ENCODE measurements at places on chromosomes 1 and 21. TPM values are rescaled to one million over a fixed set of nuclear protein-coding genes. Genes with fewer than 3 reads are reported as not detected.

DNA sequence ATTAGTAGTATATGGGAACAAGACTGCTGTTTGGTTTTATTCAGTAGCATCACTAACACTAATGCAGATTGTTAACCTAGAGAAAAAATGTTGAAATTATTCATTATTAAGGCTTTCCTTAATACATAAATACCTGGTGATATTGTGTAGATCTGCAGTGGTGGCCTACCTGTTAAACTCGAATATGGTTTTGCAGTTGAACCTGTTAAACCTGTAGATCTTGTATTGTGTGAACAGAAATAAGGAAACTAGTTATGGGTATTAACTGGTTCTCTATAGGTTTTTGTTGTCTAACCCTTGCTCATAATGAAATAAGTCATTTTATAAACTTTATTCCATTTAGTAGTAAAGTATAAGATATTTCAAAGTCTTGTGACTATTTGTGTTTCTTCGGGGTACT lies 23.9 kb downstream of the PKN2 start:
- no peak for DNase-seq

DNA sequence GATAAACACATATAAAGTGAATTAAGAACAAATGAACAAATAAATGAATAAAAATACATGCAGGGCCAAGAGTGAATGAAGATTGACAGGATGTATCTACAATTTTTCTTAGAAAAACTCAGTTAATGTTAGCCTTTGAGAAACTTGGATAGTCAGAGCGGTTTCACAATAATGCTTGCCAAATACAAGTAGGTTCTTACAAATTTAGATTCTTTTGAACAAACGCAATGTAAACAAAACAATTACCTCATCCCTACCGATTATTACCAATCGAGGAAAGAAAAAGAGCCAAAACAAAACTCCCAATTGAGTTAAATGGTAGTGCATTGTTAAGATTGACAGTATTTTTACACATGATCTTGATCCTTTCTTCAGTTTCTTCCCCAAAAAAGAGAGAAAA lies 176.9 kb upstream of the DEPDC1 start:
- peak; percentile 39 for DNase-seq

DNA sequence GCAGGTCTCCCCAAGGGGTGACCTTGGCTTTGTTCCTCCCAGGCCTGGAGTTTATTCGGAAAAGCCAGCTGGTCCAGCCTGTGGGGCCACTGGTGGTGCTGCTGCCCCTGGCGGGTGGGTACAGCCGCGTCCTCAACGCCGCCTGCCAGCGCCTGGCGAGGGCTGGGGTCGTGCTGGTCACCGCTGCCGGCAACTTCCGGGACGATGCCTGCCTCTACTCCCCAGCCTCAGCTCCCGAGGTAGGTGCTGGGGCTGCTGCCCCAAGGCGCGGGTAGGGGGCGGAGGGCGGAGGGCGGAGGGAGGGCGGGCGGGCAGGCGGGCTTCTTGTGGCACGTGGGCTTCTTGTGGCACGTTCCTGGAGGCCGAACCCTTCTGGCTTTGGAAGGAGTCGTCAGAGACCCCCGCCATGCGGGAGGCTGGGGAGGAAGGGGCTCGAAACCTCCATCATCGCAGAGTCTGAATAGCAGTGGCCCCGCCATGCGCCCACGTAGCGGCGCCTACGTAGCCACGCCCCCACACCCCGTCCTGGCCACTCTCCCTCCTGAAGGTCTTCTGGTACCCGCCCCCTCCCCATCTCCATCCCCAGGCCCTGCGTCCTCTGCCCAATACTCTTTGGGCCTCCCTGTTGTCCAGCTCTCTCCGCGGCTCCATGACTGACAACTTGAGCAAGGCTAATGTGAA lies 16.7 kb downstream of the PCSK9 start:
- DNase-seq = no peak

DNA sequence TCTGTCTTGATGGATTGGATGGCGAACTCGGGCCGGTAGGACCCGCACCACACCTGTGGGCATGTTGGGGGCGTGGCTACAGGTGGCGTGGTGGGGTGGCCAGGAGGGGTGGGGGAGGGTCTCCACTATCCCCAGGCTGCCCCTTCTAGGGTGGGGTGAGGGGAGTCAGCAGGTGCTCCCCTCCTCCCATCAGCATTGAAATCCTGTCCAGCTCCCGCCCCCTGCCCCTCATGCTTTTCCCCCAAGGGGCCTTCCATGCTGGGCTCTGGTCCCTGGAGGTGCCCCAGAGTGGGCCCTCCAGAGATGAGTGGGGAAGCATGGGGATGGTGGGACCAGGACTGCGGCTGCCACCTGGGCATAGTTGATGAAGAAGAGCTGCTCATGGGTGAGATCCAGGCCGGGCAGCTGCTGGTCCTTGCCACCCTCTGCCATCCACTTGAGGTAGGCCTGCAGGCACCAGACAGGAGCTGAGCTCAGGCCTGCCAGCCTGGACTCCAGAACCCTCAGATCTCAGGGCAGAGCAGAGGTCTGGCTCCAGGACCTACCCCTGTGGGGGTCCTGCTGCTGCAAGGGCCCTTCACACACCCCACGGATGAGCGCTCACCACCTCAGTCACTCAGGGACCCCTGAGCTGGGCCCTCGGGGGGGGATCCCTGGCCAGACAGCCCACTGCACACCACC lies 5.1 kb downstream of the PRXL2B start:
- DNase-seq = no peak

GRCh38 chr1:87830432-87830978 lies 501.8 kb downstream of the LMO4 start:
- DNase-seq = no peak

DNA sequence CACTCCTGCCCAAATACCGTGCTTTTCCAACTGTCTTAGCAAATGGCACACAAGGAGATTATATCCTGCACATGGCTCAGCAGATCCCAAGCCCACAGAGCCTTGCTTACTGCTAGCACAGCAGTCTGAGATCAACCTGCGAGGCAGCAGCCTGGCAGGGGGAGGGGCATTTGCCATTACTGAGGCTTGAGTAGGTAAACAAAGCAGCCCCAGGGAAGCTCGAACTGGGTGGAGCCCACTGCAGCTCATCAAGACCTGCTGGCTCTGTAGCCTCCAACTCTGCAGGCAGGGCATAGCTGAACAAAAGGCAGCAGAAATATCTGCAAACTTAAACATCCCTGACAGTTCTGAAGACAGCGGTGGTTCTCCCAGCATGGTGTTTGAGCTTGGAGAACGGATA lies 70.1 kb upstream of the PTBP2 start:
- no peak for DNase-seq

DNA sequence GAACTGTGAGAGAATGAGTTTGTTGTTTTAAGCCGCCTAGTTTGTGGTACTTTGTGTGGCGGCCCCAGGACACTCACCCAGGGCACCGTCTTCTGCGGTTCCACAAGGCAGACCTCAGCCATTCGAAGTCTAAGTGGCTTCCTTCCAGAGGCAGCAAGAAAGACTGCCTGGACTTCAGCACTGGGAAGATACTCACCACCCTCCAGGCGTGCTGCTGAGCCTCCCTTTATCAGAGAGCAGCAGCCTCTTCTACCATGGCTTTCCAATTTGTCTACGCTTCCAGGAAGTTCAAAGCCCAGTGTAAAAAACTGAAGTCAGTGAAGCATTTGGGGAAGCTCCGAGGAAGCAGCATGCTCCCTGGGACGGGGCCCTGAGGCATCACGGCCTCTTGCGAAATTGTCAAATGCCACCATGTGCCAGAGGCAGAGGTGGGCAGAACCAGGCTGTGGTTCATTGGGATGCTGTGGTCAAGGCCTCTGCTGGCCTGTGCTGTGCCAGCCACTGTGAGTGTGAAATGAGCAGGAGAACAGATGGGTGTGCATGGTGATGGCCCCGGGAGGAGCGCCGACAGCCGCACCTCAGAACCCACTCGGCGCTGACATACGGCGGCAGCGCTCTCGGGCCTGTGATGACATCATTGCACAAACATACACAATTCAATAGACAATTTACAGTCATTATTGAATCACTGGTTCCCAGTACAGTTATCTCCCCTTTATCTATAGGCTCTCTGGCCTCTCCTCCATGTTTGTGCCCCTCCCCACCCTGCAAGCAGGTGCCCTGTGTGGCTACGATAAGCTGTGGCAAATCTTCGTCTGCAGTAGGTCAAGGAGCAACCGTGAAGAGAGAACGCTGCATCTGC lies 110.4 kb downstream of the PDE9A start:
- DNase-seq = no peak

GRCh38 chr1:2848006-2848670 lies 46.6 kb upstream of the TTC34 start:
- DNase-seq = no peak

DNA sequence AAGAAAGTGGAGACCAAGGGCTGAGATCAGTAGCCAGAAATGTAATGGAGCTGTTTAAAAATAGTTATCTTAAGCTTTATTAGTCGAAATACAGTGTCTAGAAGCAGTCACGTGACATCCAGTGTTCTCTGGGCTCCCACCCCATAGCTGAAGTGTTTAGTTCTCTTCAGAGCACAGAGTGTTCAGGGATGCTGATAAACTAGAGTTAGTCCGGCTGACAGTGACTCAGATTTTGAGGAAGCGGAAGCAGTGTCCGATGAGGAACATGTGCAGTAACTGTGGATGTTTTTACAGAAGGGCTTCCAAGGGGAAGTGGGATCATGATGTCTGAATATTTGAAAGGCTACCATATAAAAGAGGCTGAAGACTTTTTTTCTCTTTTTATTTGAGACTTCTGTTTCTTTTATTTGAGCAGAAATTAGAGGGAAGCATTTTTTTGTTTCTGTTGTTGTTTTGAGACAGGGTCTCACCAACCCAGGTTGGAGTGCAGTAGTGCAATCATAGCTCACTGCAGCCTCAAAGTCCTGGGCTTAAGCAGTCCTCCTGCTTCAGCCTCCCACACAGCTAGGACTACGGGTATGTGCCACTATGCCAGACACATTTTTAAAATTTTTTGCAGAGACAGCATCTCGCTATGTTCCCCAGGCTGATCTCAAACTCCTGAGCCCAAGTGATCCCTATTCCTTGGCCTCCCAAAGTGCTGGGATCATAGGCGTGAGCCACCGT lies 124.2 kb downstream of the GALNT2 start:
- DNase-seq = peak; percentile 87

- DNase-seq = no peak
Observed at GRCh38 chr1:80987106-80987505, 813.6 kb upstream of the ADGRL2 start.

GRCh38 chr21:37550618-37551330 lies 184.2 kb downstream of the DYRK1A start:
- no peak for DNase-seq

DNA sequence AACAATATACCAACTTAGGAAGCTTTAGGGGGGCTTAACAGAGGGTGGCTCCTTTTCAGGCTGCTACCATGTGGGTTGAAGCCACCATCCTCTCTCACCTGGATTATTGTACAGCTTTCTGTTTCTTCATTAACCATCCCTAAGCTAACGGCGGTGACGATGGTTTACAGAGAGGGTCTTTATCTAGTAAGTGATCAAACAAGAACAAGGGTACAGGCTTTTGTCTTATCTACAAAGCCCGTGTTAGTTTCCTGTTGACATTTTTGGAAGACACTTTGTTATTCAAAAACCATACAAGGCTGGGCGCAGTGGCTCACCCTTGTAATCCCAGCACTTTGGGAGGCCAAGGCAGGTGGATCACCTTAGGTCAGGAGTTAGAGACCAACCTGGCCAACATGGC lies 20.4 kb downstream of the SLC25A33 start:
- DNase-seq = no peak

- DNase-seq = no peak
Observed at GRCh38 chr1:156638189-156638985, 3.5 kb upstream of the BCAN start.

GRCh38 chr1:66641891-66642473 lies 108.0 kb downstream of the SGIP1 start:
- no peak for DNase-seq

GRCh38 chr1:217026531-217026930 lies 303.3 kb upstream of the ESRRG start:
- peak; percentile 45 for DNase-seq

GRCh38 chr1:153535242-153536011 lies at the start of gene S100A6:
Gene S100A6 (minus strand): TSS chr1:153535991. CDS start chr1:153535339, 652 bp downstream.
- DNase-seq = peak; percentile 28

- peak; percentile 28 for DNase-seq
Observed at GRCh38 chr1:44609412-44609767, 64.9 kb downstream of the TMEM53 start.

DNA sequence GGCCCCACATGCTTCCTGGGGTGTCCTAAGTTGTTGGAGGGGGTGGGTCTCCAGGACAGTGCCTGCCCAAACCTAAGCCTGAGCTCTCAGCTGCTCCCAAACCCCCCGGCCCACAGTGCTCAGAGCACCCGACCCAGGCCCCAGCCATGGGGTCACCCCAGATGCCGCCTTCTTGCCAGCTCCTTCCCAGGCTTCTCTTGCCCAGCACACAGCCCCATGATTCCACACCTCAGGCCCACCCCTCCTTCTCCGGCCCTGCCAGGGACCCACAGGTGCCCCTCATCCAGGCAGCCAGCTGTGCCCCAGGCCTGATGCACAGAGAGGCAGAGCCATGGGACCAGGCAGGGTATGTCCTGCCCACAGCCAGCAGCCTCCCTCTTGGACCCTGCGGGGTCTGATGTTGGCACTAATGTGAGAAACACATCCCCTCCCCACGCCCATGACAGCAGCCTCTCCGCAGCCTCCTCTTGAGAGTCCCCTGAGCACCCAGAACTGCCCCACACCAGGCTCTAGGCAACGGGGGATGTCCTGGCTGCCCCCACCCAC lies 4.9 kb downstream of the WNT9A start:
- DNase-seq = no peak

Gene SPATA1
- total RNA-seq = 1.7 TPM

Gene AUNIP
- 0.33 TPM for total RNA-seq

Gene ANXA9
- 0.33 TPM for total RNA-seq

Gene GNG4
- under 0.01 TPM for total RNA-seq

Gene CFAP74
- total RNA-seq = 0.26 TPM

Gene TFF3
- total RNA-seq = not detected

Gene ASTN1
- total RNA-seq = 0.17 TPM

Gene SPTA1
- total RNA-seq = 0.17 TPM

Gene MFAP2
- total RNA-seq = 16.2 TPM

Gene LORICRIN
- total RNA-seq = not detected

Gene CADM3
- 2.1 TPM for total RNA-seq
